ENCODE measurements at places on chromosomes 13 and 19.

GRCh38 chr19:46372901-46373490 lies 26.1 kb downstream of the PPP5C start:
- no peak for DNase-seq

DNA sequence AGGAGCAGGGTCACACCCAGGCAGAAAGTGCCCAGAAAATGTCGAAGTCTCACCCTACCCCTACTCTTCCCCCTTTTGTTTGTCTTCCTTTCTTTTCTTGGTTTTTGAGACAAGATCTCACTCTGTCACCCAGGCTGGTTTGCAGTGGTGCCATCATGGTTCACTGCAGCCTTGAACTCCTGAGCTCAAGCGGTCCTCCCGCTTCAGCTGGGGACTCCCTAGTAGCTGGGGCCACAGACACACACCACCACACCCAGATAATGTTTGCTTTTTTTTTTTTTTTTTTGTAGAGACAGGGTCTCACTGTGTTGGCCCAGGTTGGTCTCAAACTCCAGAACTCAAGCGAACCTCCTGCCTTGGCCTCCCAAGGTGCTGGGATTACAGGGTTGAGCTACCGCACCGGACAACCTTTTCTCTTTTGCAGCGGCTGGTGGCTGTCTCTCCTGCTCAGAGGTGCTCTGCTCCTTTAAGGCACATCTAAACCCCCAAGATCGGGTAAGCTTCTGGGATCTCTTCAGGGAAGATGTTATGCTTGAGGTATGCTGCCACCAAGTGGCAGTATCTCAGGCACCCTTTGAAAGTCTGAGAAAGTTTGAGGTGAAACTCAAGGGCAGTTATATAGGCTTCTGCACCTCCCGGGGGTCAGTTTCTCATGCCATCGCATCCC lies 22.4 kb upstream of the EBI3 start:
- no peak for DNase-seq

GRCh38 chr13:21330126-21330861 lies 128.8 kb downstream of the ZDHHC20 start:
- DNase-seq, result no peak

GRCh38 chr19:8666814-8667405 lies 31.7 kb downstream of the ACTL9 start:
- DNase-seq, result no peak

GRCh38 chr13:40983725-40984667 lies 35.1 kb downstream of the ELF1 start:
- no peak for DNase-seq

DNA sequence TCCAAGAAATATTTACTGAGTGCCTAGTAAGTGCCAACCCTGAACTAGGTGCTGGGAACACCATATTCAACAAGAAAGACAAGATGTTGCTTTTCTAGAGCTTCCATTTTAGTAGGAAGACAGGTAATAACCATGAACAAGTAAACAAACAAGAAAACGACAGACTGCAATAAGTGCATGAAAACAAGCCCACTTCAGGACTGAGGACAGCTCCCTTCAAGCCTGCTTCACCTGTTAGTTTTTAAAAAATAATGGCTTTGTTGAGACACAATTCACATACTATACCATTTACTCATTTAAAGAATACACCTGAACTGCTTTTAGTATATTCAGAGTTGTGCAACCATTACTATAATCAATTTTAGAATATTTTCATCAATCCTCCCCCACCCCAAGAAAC lies 30.4 kb downstream of the CYP4F22 start:
- no peak for DNase-seq

GRCh38 chr19:6109947-6110346 lies 353 bp downstream of the RFX2 start:
- no peak for DNase-seq

- DNase-seq, result no peak
These were observed 94.6 kb downstream of the UQCRFS1 start for GRCh38 chr19:29118389-29118788.

Data from anterior cingulate cortex (tissue), 58 donors.